Left kidney (tissue), 8 donors: ENCODE measurements at places on chromosomes 5 and 9. TPM values are rescaled to one million over a fixed set of nuclear protein-coding genes. Genes with fewer than 3 reads are reported as not detected.

- DNase-seq, result peak; percentile 43
Measured at GRCh38 chr5:83472508-83473345, 1.2 kb downstream of the VCAN start.

- no peak for DNase-seq
Measured at GRCh38 chr9:89006267-89006666, 15.0 kb downstream of the S1PR3 start.

GARIN3 gene
- not detected for polyA plus RNA-seq

DNA sequence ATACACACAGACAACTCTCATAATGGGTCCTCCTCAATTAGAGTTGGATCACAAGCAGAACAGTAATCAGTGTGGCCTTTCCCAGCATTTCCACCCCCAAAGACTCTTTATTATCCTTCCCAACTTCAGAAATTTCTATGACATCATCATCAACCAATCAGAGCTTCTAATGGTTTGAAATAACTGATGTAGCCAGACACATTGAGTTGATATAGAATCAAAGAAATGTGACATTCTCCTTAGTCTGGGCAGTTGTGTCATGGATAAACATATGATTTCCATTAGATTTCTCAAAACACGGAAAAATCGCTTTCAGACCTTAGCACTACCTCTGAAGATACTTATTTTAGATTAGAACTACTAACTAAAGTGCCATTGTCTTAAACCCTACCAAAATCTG is 75.7 kb upstream of the NFIB start:
- no peak for DNase-seq

RAI14 gene
- polyA plus RNA-seq, result 102 TPM

DNA sequence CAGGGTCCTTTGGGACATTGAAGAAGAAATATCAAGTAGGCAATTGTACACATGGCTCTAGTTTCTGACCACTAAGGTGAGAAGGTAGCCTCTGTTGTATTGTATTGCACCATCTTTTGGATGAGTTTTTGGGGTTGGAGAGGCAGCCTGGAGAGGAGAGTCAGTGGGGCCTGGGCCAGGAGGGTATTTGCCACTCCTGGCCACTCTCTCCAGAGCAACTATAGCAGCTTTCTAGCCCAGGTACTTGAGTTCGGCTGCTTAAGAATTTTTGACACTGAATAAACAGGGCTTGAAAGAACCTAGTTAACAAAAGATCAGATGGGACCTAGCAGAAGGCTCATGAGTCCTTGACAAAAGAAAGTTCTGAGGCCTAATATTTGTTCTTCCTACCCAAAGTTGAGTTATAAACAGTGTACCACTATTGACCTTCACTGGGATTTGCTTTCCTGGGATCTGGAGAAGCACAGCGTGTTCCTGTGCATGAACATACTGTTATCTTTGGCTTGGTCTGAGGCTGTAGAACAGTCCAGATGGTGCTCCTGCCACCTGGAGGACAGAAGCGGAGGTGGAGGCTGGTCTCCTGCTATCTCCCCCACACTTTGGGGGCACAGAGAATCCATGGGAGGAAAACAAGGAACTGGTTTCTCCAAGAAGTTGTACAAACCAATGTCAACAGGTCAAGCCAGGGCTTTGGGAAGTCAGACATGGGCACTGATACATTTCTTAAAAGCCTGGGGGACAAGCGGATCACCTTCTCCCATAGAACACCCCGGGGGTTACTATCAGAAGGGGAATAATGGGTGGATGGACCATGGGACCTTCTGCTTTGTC is 110.4 kb upstream of the LIFR start:
- no peak for DNase-seq

DNA sequence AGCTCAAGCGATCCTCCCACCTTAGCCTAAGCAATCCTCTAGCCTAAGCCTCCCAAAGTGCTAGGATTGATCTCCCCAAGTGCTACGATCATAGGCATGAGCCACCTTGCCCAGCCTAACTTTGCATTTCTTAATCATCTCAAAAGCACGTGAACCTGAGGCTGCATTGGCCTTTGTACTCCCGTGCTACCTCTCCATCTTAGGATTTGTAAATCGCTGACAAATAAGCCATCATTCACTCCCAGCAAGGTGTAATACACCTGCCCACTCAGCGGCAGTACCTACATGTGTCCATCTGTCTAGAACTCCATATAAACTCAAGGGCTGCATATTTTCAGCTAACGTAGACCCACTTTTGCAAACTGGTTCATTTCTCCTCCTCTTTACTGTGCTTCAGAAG is 2.8 kb downstream of the ANKH start:
- no peak for DNase-seq

SNX2 gene
- 165 TPM for polyA plus RNA-seq

- no peak for DNase-seq
Measured at GRCh38 chr9:1701113-1701512, 314.0 kb upstream of the SMARCA2 start.

PCDHA12 gene
- polyA plus RNA-seq, result 0.23 TPM

GRCh38 chr5:121918238-121918637 is 43.5 kb upstream of the SRFBP1 start:
- DNase-seq, result no peak

DNA sequence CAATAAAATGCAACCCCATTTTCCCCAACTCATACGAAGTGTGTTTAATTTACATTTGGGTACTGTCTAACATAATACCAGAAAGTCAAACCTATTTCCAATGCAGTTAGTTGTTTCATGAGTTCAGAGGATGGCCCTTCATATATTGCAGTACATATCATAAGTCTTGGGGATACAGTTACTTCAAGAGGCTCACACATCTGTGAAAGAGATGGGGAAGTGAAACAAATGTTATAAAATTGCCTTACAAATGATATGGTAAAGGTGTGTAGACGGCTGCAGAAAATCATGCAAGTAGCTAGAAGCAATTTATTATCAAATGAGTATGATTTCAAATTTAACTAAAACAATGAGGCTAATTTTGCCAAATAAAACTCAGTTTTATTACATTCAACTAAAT is 219.0 kb upstream of the CDH12 start:
- no peak for DNase-seq

C7 gene
- polyA plus RNA-seq, result 148 TPM

GRCh38 chr5:97041239-97041638 is 101.2 kb downstream of the LIX1 start:
- DNase-seq, result no peak

DNA sequence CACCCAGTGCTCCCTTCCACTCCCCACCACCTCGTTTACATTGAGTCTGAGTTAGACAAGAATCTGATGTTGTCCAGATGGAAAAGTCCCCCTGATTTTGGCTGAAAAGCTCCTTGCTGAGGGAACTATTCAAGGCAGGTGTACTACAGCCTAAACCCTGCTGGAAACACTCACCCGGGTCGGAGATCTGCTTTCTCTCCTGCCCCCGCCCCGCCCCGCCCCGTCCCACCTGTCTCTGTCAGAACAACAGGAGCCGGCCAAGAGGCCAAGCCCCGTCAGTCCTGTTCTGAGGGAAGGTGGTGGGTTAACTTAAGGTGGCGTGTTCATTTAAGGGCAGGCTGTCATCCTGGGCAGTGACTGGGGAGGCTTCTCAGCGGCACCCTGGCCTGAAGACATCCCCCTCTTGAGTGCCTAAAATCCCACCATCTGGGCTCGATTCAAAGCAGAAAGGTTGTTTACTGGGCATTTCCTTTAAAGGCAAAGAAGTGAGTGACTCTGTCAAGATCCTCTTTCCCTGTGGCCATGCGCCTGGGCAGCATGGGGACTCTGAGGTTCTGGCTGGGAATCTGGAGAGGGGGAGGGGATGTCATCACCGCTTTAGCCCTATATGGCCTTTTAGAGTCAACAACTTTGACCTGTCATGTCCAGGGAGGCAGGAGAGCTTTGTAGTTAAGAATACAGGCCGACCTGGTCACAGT is 71.1 kb upstream of the NEURL1B start:
- no peak for DNase-seq

C9 gene
- polyA plus RNA-seq, result 0.37 TPM

SARDH gene
- polyA plus RNA-seq, result 9.6 TPM

ZDHHC11 gene
- polyA plus RNA-seq, result 14.7 TPM

GRCh38 chr5:143921525-143922311 is 109.8 kb downstream of the HMHB1 start:
- DNase-seq, result no peak

CEMIP2 gene
- 34.3 TPM for polyA plus RNA-seq

NDUFS6 gene
- 51.9 TPM for polyA plus RNA-seq
